ENCODE measurements at places on chromosomes 13 and 19.

- no peak for DNase-seq
Measured at GRCh38 chr13:60093425-60094019, 70.2 kb downstream of the DIAPH3 start.

- DNase-seq, result peak; percentile 72
Measured at GRCh38 chr19:32570081-32570785, 10.8 kb upstream of the PDCD5 start.

DNA sequence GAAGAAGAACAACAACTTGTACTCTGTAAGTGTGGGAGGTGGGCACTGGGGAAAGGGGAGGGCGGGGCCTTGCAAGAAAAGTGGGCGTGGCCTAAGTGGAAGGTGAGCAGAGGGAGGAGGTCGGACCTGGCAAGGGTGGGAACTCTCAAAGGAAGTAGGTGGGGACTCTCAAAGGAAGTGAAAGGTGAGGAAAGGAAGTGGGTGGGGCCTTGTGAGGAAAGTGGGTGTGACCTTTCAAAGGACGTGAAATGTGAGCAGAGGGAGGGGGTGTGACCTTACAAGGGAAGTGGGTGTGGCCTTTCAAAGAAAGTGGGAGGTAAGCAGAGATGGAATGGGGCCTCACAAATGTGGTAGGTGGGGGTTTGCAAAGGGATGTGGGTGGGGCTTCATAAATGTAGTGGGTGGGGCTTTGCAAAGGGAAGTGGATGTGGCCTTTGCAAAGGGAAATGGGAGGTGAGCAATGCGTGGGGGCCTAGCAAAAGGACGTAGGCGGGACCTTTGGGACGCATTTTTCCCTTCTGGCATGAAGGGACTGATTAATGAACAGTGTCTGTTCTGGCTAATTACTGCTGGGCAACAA lies 25.9 kb downstream of the ACSBG2 start:
- no peak for DNase-seq

DNA sequence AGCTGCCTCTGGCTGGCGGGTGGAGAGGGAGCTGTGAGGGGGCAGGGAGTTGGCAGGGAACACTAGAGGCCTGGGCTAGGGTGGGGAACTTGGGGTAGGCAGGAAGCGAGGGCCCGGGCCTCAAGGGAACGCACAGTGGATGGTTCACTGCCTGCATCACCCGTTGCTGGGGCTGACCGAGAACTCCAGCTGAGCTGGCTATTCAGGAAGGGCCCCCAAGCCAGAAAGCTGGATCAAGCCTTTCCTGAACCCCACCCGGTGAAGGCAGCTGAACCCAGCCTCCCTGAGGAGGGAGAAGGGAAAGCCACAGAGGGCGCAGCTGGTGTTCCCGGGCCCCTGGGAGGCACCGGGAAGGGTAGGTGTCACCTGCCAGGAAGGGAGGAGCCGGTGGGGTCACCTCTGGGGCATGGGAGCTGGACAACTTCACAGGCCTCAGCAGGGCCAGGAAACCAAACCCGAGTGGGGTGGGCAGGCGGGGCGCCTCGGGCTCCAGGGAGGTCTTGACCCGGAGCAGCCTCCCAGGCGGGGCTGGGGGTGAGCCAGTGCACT lies 13.9 kb downstream of the PALM start:
- no peak for DNase-seq

DNA sequence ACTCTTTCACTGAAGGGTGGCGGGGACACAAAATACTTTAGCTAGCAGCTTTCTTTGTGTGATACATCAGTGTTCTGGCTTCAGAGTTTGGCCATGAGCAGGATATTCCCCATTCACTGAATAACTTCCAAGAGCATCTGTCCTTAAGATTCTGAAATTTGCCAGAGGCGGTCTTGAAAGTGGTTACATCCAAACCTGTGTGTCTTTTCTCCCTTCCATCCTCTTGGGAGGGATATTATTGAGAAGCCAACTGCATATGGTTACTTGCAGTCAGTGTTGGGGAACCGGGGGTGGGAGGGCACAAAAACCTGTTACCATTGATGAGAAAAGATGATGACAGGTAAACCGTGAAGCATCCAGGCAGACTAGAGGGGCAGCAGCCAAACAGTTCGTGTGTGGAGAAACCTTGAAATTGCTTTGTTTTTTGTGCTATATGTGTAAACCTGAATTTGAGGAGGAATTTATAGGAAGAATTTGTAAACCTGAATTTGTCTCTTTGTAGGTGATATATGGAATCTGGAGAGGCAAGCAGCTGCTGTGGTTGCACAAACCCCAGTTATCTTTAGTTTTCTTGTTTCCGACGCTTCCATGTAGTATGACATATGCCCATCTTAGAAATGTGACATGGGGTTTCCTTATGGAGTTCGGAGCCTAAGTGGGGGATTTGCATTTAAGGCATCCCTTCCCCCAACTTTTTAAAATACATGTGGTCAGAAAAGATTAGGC lies 104.8 kb downstream of the WDFY2 start:
- DNase-seq, result peak; percentile 39

GRCh38 chr19:4991538-4991937 lies 22.6 kb downstream of the KDM4B start:
- no peak for DNase-seq

DNA sequence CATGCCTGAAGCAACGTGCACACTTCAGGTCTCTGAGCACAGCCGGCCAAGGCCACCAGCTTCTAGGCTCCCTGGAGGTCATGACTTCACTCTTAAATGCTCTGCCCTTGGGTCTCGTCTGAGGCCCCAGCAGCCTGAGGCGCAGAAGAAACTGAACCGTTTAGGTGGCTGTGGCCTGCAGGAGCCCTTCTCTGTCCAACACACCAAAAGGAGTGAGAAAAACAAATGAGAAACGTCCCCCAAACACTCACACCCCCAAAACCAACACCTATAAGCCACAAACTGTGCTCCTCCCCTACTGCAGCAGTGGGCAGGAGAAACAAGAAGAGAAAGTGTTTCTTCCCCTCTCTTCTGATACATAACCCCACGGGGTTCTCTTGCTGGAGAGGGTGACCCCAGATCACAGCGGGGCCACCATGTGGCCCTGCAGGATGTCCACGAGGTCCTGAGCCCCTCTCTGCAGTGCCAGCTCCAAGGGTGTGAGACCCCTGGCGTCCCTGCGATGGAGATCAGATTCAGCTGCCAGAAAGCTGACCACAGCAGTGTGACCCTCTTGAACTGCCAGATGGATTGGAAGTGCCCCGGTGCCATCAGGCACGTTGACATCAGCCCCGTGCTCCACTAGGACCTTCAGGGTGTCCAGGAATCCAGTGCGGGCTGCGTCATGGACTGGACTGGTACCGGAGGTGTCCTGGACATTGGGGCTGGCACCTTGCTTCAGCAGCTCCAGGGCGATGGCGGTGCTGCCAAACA lies 1.0 kb upstream of the KRI1 start:
- DNase-seq, result no peak

DNA sequence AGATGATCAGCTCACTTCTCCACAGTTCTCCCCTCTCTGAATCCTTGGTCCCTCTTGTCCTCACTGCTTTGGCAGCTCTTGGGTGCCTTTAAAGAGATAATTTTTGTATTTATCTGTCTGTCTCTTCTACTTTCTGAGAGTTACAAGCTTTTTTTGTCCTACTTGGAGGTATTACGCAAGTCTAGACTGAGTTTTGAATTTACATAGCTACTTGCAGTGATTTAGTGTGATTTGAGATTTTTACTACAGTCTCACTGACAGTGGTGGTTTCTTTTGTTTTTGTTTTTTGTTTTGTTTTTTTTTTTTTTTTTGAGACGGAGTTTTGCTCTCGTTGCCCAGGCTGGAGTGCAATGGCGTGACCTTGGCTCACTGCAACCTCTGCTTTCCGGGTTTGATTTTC lies 22.1 kb downstream of the URI1 start:
- no peak for DNase-seq

GRCh38 chr13:80030491-80030890 lies 310.4 kb downstream of the SPRY2 start:
- no peak for DNase-seq

DNA sequence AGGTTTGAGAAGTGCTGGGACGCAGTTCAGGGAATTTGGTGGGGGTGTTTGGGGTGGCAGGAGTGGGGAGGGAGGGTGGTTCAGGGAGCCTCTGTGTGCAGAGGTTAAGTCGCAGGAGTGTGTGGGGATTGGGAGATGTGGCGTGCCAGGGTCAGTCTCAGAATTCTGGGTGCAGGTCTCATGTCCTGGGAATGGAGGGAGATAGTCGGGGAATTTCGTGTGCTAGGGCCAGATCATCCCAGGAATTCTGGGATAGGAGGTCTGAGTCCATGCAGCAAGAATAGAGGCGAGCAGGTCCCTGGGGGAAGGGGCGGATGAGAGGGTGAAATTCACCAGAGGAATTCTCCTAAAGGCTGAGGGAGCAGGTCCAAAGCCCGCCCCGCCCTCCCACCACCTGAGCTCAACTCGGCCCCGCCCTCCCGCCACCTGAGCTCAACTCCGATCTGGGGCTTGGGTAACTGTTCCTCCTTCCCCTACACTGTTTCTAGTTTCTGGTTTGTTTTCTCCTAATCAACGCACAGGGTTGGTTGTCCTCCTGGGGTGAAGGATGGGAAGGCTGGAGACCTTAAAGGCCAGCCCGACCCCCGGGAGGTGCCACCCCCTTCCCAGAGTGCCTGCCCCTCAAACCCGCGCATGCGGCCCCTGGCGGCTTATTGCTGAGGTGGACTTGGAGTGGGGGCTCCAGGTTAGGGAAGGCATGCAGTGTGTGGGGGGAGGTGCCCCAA lies 15.2 kb downstream of the KCNC3 start:
- DNase-seq, result no peak

DNA sequence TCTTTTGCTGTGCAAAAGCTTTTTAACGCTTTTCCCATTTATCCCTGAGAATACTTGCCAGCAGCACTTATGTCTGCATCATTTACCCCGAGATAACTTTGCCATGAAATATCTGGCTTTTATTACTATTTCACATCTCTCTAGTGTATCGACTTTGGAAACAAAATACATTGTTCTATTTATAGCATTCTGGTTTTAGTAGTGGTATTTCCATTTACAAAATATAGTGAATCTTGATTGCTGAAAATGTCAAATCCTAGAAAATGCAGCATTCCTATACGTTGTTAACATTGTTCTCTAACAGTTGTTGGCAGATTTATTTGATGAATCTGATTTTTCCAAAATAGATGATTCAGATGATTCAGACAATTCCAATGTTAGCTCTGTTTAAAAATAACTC lies 189.3 kb upstream of the SPRY2 start:
- DNase-seq, result no peak

- no peak for DNase-seq
Measured at GRCh38 chr19:1362387-1363257, 21.1 kb upstream of the NDUFS7 start.

GRCh38 chr13:39263033-39263432 lies 224.8 kb downstream of the NHLRC3 start:
- peak; percentile 78 for DNase-seq

DNA sequence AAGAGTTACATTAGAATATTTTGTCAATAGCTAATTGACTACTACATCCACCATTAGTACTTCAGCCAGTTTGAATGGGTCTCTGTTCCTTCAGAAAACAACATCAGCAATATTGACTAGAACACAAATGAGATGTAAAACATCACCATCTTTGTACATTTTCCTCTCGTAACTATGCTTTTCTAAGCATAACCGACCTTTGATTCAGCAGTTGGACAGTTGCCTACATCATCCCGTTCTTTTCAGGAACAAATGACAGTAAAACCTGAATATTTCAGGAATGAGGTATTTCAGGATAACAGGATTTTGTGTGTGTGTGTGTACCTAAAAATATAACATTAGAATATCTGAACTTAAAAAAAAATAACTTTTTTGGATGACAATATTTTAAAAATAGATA lies 60.9 kb downstream of the STARD13 start:
- DNase-seq, result no peak

- DNase-seq, result no peak
Measured at GRCh38 chr13:94556041-94556440, 39.9 kb downstream of the TGDS start.

GRCh38 chr13:44048326-44048725 lies 168.6 kb downstream of the LACC1 start:
- no peak for DNase-seq

- no peak for DNase-seq
Measured at GRCh38 chr19:11554160-11554559, 4.9 kb downstream of the ELOF1 start.

DNA sequence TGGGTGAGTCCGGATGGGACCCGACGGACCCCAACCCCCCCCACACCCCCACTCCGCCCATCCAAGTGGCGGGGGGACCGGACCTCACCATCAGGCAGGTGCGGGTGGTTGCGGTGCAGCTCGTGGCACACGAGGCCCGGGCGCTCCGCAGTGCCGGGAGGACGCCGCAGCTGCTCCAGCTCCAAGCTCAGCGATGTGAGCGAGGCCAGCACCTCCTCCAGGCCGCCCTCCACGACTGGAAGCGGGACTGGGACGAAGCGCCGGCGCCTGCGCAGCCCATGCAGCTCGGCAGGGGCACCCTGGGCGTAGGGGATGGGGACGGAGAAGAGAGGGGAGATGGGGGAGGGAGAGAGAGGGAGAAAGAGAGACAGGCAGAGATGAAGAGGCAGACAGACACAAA lies 30.1 kb upstream of the OLFM2 start:
- DNase-seq, result no peak

DNA sequence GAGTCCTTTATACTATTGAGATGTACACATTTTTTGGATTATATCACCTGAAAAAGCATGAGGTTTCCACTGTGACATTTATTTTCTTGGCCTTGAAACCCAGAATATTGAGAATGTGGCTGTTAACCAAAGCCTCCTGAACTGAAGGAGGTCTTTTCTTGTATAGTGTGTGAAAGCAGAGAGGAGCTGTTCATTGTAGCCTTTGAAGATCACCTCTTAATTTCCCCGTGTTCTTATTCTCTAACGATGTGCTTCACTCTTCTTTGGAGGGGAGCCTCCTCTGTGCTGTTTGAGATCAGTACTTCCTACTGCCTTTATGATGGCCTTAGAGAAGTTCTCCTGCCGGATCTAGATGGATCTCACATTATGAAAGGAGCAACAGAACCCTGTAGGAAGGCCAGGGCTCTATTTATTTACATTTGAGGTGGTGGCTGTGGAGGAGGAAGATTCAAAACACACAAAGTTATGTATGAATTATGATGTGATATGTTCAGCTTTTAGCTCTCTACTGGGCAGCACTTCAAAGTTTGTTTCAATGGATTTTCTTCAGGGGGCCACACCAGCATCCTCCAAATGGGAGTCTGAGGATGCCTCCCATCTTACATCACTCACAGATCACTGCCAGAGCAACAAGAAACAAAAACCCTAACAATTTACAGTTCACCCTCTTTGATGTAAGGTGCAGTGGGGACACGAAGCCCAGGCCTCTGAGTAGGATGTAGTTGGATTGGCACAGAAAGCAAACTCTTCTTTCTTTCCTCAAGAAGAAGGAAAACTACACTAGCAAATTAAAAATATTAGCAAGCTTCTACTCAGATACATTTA lies 322.3 kb downstream of the DLEU7 start:
- DNase-seq, result no peak

- DNase-seq, result no peak
Measured at GRCh38 chr13:106401081-106401480, 134.4 kb downstream of the EFNB2 start.
